ENCODE measurements at places on chromosomes 2 and 18.

DNA sequence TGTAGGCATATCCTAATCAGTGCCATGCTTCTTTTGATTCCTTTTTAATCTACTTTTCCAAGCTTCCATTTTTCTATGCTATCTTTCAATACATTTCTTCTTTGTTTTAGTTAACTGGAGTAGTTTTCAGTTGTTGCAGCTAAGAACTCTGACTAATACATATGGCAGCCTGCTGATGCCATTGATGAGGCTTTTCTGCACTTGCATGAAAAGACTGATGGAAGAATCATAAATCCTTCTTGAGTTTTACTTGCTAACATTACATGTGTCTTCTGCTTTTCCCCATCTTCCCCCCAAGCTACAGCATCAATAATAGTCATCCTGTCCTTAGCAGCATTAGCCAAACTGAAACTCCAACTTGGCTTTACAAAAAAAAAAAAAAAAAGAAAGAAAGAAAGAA lies 203.3 kb downstream of the LRP1B start:
- DNase-seq: no peak

DNA sequence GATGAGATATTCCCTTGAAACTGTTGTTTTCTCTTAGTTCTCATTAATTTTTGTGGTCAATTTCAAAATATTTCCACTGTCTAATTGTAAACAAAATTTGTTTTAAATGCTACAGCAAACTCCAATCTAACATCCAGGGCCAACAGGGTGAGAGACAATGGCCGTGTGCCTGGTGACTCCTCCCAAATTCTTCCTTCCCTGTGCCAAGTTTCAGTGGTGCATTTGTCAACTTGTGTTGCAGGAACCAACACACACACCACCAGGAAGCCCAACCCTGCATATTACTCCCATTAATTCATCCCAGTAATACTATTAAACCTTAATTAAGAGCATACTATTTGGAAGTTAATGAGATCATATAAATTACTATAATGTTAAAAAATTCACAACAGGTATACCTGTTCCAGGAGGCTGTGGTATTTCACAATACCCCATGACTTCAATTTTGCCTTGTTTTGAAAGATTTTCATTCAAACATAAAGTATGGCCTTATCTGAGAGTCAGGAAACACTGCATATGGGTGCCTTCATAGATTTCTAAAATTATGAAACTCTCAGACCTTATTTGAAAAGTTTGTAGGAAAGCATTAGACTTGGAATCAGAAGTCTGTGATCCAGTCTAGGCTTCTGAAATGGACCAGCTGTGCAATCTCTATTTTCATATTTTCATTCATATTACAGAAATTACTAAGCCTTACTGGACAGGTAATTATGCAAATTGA lies 1.1 kb downstream of the SERPINB2 start:
- DNase-seq: no peak

- no peak for DNase-seq
These were observed 152.3 kb downstream of the PRPF40A start for GRCh38 chr2:152564754-152565551.

GRCh38 chr18:9571546-9571945 lies 42.8 kb downstream of the PPP4R1 start:
- DNase-seq: no peak

- DNase-seq: peak; percentile 78
These were observed at the start of gene LIMS1 for GRCh38 chr2:108533832-108534583. Gene LIMS1, plus strand, starts transcription at chr2:108534470. Its CDS starts 93 bp downstream, at chr2:108534563.

- DNase-seq: no peak
These were observed 241.4 kb upstream of the SALL3 start for GRCh38 chr18:78738076-78738690.

- DNase-seq: no peak
These were observed 131.9 kb downstream of the GLI2 start for GRCh38 chr2:120867290-120868241.

DNA sequence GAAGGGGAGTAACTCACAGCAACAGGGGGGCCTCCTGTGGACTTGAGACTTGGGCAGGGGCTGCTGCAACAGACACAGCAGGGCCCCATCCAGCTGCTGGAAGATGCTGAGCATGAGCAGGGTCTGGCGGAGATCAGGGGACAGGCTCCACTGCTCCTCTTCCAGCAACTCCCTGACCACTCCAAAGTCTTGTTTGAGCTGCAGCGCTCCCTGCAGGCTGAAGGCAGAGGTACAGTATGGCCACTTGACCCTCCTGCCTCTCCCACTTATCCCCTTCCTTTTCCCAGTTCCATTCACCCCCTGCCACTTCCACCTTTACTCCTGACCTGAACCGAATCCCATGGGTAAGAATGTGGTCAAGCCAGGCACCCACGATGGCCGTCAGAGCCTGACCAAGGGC lies 2.4 kb upstream of the MRPL53 start:
- no peak for DNase-seq

GRCh38 chr2:58535182-58535581 lies 294.1 kb upstream of the FANCL start:
- no peak for DNase-seq

- no peak for DNase-seq
These were observed 56.9 kb downstream of the RBM43 start for GRCh38 chr2:151204756-151205155.

GRCh38 chr2:238061315-238062202 lies 758 bp downstream of the SCLY start:
- no peak for DNase-seq

DNA sequence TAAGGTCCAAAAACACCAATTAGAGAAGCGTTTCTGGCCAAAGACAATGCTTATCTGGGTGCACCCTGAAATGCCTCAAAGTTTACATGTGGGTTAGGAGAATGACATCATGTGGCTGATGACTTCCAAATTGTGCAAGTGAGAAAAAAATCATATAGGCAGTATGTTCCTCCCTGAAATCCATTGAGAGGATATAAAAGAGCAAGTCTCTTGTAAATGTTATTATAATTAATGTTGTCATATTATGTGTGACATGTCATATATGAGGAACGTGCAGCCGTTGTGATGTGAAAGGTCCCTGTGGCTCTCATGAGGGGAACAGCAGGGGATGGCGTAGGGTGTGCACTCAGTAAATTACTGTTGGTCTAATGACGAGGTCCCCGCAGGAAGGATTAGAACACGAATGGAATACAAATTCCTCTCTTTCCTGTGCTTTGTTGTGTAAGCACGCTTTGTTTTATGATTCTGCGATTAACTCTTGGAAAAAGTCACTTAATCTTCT lies 290.8 kb downstream of the PRKCE start:
- DNase-seq: no peak

DNA sequence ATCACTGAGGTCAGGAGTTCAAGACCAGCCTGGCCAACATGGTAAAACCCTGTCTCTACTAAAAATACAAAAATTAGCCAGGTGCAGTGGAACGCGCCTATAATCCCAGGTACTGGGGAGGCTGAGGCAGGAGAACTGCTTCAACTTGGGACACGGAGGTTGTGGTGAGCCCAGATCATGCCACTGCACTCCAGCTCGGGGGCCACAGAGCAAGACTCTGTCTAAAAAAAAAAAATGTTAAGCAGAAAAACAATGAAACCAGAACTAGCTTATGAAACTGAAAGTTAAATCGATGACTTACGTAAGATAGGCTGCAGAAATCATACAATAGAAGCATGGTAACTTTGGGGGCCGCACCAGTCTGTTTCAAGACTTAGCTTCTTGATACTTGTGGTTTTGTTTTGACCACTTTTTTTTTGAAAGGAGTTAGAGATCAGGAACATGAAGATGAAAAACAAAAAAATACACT lies 6.2 kb upstream of the GPR155 start:
- DNase-seq: peak; percentile 22

GRCh38 chr2:12116228-12116750 lies 369.9 kb downstream of the LPIN1 start:
- peak; percentile 33 for DNase-seq

DNA sequence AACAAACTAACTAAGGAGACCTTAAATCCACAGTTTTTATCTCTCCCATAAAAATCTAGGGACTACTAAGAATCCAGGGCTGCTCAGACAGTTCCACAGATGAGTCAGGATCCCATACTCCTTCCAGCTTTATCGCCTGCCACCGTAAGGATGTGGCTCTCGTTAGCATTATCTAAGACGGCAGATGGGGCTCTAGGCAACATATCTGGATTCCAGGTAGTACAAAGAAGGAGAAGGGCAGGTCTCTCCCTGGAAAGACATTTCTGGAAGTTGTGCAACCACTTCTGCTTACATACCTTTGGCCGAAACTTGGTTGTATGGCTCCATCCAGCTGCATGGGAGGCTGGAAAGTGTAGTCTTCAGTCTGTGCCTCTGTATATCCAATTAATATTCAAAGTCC lies 149.4 kb downstream of the SP3 start:
- no peak for DNase-seq

GRCh38 chr2:109217362-109218086 lies 88.5 kb downstream of the SH3RF3 start:
- DNase-seq: no peak

- DNase-seq: no peak
These were observed 187.6 kb downstream of the DOK6 start for GRCh38 chr18:69588301-69588700.

DNA sequence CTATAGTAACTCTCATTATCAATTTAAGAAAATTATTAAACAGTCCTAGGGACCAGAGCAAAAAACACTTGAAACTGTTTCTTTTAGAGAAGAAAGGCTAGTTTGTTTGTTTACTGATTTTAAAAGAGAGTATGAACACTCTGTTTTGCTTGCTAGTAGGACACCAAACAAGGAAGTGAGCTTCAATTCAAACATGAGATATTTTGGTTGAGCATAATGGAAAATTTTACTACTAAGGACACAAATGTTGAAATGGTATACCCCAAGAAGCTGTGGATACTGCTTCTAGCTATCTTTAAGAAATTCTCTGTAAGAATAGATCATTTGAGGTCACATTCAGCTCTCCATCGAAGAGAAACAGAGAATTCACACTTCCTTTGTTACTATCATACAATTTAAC lies 216.3 kb upstream of the SMAD7 start:
- no peak for DNase-seq

GRCh38 chr2:142139384-142139783 lies 8.6 kb upstream of the LRP1B start:
- no peak for DNase-seq

DNA sequence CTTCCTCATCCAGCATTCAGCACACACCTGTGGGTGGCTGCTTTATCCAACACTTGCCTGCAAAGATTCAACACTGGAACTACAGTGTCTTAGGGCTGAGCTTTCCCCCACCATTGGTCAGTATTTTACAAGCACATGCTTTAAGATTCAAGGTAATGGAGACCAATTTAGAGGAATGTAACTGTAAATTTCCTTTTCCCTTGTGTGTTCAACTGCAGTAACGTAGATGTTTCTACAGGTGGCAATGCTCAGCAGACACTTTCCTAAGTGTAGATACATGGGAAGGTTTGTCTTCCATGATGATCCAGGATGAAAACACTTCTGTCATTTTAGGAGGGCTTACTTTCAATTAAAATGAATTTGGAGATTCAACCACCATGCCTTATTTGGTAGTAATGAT lies 143.6 kb upstream of the PXDN start:
- no peak for DNase-seq

DNA sequence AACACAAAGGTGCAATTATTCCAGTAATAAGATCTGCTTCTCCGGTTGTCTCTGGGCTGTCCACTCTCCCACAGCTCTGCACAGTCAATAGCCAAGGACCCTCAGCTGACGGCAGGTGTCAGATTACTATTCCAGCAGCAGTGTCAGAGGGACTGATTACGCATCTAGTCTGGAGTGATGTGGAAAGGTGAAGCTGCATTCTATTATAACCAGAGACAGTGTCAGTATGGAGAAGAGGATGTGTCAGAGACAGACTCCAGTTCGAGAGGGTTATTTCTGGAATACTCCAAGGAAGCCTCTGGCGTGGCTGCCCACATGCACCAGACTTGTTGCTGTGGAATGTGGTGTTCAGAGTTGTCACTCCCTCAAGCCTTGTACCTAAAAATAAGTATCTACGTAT lies 163.6 kb upstream of the TMEM200C start:
- DNase-seq: no peak

GRCh38 chr2:163697846-163698637 lies 37.8 kb downstream of the FIGN start:
- DNase-seq: no peak

GRCh38 chr2:59690849-59691248 lies 862.6 kb downstream of the BCL11A start:
- DNase-seq: no peak

- no peak for DNase-seq
These were observed 300.6 kb upstream of the SALL3 start for GRCh38 chr18:78679031-78679430.

DNA sequence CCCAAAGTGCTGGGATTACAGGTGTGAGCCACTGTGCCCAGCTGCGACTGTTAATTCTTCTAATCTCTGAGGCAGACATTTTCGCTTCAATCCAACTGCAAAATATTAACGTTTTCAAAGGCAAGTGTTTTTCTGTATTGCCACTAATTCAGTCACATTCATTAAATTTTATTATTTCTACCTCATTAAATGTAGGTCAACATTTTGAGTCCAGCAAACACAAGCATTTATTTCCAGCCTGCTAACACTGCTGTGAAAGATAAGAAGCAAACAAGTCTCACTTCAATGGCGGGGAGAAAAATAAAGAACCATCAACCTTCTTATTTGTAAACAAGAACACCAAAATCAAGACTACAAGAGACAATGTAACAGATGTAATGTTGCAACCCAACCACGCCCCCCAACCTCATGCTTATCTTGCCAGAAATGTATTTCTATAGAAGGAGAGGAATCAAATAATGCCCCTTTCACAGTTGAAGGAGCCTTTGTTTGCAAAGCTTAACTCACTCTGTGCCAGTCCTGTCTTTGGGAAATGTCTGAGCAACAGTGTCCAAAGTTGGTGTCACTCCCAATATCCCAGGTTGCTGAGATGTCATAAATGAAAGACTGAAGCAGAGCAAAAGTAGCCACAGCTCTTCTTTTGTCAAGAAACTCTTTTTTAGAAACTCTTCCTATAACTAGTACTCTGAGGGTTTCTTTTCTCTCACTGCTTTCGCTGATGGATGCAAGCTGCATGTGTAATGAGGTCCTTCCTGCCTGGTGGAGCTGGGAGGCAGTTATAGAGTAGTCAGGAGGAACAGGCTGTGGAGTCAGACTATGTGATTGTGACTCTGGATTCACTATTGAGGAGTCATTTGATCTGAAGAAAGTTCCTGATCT lies 8.6 kb downstream of the DOCK10 start:
- no peak for DNase-seq

- DNase-seq: no peak
These were observed 32.5 kb downstream of the TET3 start for GRCh38 chr2:74017223-74017622.
